Naive thymus-derived CD8-positive, alpha-beta T cell (primary cell): ENCODE measurements at places on chromosomes 4 and X. TPM values are rescaled to one million over a fixed set of nuclear protein-coding genes. Genes with fewer than 3 reads are reported as not detected.

The ARMCX2 gene
- polyA plus RNA-seq = 8.4 TPM

The LGI2 gene
- not detected for polyA plus RNA-seq

The S100P gene
- not detected for polyA plus RNA-seq

The NEXMIF gene
- 0.97 TPM for polyA plus RNA-seq

The CPEB2 gene
- polyA plus RNA-seq = 0.68 TPM

The SPP1 gene
- polyA plus RNA-seq = not detected

The ITM2A gene
- 215 TPM for polyA plus RNA-seq

DNA sequence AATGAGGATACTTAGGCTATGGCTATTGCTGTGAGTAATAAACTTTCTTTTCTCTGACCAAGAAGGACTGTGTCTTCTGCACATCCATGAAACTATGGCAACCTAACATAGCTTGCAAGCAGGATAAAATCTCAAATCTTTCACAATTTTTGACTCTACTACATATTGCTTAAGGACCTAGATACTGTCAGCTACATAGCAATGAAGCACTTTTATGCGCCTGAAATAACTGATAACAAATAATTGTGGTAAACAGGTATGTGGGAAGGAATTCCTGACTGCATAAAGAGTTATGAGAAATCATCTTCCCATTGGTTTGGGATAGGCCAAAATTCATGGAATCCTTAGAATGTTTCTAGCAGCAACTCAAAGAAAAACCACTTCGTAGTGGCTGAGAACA is 41.2 kb upstream of the PDGFC start:
- no peak for DNase-seq

- no peak for DNase-seq
Observed at GRCh38 chrX:38989076-38989475, 187.8 kb downstream of the MID1IP1 start.

DNA sequence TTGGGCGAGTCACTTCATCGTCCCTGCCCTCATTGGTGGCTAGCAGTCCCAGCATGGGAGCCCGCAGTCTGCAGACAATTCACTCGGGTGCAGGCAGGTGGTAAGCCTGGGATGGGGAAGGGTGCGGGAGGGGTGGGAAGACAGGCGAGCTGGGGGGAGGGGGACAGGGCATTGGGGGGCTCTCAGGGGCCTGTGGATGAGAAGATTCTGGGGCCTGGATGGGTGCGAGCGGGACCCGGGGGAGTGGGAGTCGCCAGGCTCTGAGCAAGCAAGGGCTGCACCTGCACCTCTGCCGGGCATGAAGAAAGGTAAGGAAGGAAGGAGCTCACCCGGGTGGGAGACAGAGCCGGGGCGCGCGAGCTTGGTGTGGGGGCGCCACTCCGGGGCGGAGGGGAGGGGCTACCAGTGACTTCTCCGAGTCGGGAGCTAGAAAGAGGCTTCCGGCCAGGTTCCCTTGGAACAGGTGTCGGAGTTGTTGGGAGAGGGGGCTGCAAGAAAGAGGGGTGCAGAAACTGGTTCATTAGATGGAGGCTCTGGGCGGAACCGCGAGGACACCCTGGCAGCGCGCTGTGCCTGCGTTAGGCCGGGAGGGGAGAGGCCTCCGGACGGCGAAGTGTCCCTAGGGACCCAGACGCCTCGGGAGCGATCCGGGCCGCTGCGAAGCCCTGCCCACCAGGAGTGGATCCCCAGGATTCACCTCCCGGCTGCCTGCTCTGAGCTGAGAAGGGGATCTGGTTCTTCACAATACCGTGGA is 103.4 kb upstream of the PDLIM3 start:
- DNase-seq = no peak

- no peak for DNase-seq
Observed at GRCh38 chrX:40415675-40416074, 165.1 kb upstream of the ATP6AP2 start.

- DNase-seq = peak; percentile 33
Observed at GRCh38 chr4:88737307-88737941, 39.8 kb upstream of the NAP1L5 start.
